ENCODE measurements at places on chromosomes 11 and 22. TPM values are rescaled to one million over a fixed set of nuclear protein-coding genes. Genes with fewer than 3 reads are reported as not detected.

GRCh38 chr11:12845163-12845562, 164.0 kb upstream of the RASSF10 start:
- DNase-seq: no peak

- peak; percentile 41 for DNase-seq
Measured at GRCh38 chr11:125372088-125372487, 124.0 kb downstream of the FEZ1 start.

- no peak for DNase-seq
Measured at GRCh38 chr22:29509815-29510214, 29.8 kb downstream of the NEFH start.

DNA sequence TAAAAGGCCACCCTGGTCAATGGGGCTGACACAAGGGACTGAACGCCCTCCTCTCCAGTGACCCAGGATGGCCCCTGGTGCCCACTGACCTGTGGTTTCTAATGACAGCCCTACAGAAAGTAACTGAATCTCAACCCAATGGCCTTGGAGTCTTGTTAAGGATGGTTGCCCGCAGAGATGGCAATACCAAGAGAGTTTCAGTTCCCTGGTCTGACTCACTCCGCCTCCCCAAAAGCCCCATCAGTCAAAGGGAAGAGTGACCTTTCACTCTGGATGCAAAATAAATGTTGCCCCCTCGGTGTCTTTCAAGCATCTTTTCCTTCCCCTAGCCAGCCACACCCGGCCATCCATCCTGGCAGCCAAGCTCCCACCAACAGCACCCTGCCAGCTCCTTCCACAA, 57.7 kb upstream of the ISX start:
- no peak for DNase-seq

DNA sequence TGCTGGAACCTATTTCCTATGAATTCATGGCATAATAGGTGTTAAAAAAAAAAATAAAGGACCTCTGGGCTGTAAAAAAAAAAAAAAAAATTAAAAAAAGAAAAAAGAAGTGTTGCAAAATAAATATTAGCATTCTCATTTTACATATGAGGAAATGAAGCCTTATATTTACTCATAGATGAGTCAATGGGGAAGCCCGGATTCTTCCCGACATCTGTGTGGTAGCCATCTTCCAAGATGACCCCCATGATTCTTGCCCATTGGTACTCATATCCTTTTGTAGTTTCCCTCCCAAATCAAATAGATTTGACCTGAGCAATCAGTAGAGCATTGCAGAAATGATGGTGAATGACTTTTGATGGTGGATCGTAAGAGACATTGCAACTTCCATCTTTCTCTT, 3.0 kb upstream of the SWAP70 start:
- DNase-seq: no peak

- no peak for DNase-seq
Measured at GRCh38 chr11:10657308-10658271, 36.0 kb downstream of the IRAG1 start.

- DNase-seq: peak; percentile 68
Measured at GRCh38 chr11:635945-636510, 1.0 kb upstream of the DRD4 start.

- no peak for DNase-seq
Measured at GRCh38 chr11:36398231-36398953, 102.3 kb downstream of the PRR5L start.

DNA sequence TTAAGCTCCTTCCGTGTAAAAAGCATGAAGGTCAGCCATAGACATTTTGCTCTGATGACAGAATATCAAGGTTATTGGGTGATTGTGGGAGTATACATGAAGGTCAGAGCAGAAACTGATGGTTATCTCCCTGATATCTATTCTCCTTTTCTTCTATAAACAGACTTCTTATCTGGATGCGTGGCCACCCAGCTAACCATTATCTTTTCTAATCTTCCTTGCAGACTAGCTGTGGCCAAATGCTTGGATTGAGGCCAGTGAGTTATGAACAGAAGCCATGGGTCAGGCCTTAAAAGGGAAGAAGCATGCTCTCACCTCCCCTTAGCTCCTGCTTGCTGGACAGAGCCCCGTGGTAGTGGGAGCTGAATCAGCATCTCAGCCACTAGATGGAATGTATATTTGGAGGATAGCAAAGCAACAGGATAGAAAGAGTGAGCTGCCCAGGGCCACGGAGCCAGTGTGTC, 31.3 kb upstream of the LRRC55 start:
- DNase-seq: no peak

DNA sequence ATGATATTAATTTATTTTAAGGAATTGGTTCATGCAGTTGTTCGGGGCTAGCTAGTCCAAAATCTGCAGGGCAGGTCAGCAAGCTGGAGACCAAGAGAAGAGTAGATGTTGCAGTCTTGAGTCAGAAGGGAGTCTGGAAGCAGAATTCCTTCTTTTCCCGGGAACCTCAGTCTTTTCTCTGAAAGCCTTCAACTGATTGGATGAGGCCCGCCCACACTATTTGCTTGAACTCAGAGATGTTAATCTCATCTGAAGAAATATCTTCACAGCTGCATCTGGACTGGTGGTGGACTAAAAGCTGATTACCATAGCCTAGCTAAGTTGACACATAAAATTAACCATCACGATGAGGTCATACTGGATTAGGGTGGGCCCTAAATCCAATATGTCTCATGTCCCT, 122.2 kb downstream of the COMMD9 start:
- DNase-seq: no peak

DNA sequence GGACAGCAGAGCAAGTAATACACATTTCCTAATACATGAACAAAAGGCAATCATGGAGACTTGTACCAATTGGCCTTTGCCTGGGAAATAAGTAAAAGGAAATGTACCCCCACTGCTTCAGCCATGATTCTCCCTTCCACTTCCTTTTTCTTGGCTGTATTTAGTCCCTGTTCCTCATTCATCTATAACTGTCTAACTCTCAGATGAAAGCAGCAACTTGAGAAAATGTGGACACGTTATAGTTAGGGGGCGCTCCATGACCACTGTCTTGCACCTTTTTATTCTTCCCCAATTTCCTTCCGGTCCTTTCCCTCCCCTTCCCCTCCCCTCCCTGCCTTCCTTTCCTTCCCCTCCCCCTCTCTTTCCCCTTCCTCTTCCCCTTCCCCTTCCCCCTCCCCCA, 61.3 kb upstream of the BARX2 start:
- DNase-seq: no peak

DNA sequence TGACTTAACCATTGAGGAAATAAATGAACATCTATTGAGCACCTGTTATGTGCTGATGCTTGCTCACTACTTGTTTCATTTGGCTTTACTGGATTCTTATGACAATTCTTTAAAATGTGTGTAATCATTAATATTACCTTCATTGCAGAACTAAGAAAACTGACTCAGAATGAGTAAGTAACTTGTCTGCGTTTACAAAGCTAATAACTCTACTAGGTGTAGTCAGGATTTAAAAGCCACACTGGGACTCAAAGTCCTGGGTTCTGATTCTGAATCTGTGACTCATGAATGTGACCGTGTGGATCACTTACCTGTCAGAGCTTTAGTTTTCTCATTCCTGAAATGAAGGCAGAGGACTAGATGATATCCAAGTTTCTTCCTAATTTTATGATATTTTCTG, 23.4 kb upstream of the KIRREL3 start:
- no peak for DNase-seq

DNA sequence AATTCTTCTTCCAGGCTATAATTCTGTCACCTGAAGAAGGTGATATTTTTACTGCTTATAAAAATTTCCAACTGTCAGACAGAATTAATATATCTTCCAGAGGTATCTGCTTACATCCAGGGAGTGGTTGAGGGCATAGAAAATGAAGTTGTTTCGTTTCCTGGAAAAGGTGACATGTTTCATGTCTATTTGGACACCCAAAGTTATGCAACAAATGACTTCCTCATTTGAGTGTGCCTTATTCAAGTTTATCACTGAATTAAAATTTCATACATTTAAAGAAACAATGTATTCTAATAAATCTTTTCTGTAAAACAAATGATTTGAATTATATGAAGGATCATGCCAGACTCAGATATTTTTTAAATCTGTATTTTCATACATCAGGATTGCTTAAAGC, 8.5 kb upstream of the GRAMD1B start:
- DNase-seq: no peak

DNA sequence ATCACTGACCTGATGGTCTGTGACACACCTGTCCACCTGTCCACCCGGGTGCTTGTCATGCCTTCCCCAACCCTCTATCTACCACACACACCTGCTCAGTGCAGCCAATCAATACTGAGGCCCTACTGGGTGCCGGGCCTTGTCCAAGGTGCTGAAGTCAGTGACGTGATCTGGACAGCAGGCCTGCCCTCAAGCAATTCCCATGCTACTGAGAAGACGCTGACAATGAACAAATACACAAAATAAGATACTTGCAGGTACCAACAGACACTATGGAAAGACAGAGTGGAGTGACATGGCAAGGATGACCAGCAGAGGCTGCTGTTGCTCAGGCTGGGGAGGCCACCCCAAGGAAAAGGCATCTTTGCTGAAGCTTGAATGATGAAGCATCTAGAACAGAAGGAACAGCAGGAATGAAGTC, 21.2 kb downstream of the PLAAT3 start:
- peak; percentile 71 for DNase-seq

DNA sequence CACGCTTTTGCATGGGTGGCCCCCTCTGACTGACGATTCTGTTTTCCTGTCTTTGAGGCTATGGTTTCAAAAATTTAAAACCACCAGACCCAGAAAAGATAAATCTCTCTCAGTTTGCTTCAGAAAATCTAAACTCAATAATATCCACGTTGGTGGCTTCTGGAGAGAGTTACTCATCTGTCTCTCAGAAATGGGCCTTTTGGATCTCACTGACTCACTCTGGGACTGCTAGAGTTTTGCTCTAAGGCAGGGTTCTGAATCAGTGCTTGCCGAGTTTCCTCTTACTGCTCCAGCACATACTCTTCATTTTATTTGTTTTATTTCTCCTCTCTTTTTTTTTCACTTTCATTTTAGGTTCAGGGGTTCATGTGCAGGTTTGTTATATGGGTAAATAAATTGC, 305.7 kb downstream of the BLID start:
- no peak for DNase-seq

DNA sequence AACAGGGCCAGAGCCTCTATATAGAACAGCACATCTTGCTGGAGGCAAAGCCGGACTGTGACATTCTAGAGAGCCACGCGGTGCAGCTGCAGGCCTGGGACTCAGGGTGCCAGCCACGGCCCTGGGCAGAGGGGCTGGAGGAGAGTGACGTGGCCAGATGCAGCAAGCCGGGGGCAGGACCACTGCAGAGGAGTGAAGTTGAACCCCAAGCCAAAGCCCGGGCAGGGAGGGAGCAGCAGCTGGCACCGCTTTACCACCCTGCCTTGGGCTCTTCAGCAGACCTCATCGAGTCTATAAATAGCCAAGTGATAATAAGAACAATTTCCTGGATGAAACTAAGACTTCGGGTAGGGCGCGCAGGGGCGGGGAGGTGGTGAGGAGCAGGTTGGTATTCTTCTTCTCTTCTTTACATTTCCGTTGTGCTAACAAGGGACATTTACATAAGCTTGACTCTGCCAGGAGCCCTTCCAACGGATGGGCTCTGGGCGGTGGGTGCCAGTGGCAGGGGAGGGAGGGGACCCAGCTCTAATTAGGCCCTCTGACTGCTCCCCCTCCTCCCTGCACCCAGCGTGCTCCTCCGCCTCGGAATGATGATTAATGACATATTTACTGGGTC, 110.2 kb downstream of the ST3GAL4 start:
- DNase-seq: no peak

DNA sequence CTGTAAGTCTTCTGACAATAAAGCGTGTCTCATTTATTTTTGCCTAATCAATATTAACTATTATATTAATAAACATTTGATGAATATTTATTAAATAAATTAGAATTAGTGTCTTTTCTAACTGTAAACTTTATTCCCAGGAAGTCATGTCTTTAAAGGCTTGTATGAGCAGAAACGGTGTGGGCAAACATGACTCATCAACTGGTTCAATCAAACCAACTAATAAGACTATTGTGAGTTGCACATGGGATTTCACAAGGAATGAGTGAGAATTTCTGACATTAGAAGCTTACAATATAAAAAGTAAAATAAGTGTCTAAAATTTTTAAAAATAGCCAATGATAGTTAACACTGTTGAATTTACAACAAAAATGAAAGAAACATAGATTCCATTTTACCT, 259.2 kb upstream of the CTSC start:
- DNase-seq: no peak

DNA sequence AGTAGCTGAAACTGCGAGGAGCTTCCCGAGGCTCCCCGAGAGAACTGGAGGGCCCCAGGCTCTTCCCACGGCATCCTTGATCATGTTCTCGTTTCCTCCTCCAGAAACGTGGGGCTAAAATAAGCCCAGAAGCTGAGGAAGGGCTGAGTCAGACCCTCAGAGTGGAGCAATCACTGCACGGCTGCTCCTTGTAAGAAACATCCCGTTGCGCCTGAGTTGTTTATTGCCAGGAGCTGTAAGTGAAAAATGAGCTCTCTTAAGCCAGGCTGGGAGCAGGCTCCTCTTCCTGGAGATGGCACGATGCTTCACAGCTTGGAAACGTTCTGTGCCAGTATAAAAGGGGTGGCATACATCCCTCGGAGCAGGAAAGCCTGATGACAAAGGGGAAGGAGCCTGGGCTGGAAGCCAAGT, 47.3 kb upstream of the SYN3 start:
- DNase-seq: no peak

GRCh38 chr11:122434786-122435185, 220.7 kb upstream of the UBASH3B start:
- no peak for DNase-seq

DNA sequence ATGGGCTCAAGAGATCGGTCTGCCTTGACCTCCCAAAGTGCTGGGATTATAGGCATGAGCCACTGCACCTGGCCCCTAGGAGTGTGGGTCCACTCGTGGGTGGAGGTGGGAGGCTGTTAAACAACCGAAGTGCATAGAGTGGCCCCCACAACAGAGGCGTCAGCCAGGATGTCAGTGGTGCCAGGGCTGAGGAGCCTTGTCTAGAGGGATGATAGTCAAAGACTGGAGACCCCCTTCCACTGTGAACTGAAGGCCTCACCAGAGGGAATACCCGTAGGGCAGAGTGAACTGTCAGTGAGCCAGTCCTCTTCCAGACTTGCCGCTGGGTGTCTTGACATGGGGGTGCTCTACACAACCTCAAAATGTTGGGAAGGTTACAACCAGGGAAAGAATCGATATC, 38.2 kb downstream of the AP2A2 start:
- no peak for DNase-seq

- DNase-seq: no peak
Measured at GRCh38 chr22:19869497-19870152, 15.0 kb upstream of the GNB1L start.

The KIAA1671 gene
- 26.2 TPM for total RNA-seq

The EXPH5 gene
- 0.95 TPM for total RNA-seq

The SMTNL1 gene
- total RNA-seq: not detected

The BLID gene
- total RNA-seq: 2.9 TPM

The FIBP gene
- total RNA-seq: 40.8 TPM

Data from posterior vena cava (tissue), 2 donors.